ENCODE measurements at places on chromosomes 7 and 10. TPM values are rescaled to one million over a fixed set of nuclear protein-coding genes. Genes with fewer than 3 reads are reported as not detected.

The BICC1 gene
- total RNA-seq, result 2.5 TPM

The ICA1 gene
- total RNA-seq, result 79.4 TPM

The POU6F2 gene
- 0.82 TPM for total RNA-seq

The GJD4 gene
- not detected for total RNA-seq

The ABCC2 gene
- 2.0 TPM for total RNA-seq

The SPDYE2 gene
- total RNA-seq, result not detected

The CFAP70 gene
- total RNA-seq, result 2.7 TPM

The CH25H gene
- total RNA-seq, result not detected

Measured in transverse colon (tissue), 4 donors.